ENCODE measurements at places on chromosomes 4 and X.

DNA sequence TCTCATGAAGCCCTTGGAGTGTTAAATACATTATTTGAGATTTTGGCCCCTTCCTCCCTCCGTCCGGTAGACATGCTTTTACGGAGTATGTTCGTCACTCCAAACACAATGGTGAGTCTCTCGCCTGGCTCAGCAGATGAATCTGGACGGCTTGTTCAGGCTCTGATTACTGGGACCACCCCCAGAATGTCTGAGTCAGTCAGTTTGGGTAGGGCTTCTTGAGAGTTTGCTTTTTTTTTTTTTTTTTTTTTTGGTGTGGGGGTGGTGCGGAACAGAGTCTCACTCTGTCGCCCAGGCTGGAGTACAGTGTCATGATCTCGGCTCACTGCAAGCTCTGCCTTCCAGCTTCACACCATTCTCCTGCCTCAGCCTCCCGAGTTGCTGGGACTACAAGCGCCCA, 62.4 kb upstream of the MSANTD1 start:
- H3K27me3 ChIP-seq, result no peaks in the 10 kb centered on the region
- H3K4me1 ChIP-seq, result no peaks in the 10 kb centered on the region
- DNase-seq, result no peak
- H3K4me3 ChIP-seq, result no peak overlapping the region

DNA sequence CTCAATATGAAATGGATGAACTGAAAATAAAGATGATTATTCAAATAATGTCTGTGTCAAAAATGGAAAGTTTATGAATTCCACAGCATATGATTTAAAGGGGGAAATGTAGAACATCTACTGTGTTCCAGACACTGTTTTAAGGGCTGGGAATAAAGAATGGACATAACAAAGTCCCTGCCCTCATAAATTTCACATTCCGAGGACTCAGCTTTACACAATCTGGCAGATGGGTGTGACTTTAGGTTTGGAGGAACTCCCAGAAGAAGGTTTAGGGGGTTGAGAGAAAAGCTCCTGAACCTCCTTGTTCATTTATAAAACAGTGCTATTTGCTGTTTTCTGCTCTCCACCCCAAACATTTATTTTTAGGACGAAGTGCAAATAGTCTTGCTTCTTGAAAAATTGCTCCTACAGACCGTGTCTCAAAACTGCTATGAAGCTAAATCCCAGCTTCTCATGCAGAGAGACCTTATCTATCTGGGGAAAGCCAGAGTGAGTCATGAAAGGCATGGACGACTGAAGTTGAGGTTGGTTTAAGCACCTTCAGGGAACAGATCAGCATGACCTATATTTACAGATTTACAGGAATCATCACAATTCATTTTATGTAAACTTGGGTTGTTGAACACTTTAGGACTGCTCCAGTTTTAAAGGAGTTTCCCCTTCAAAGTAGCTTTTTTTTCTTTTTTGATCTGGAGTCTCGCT, 184.3 kb downstream of the HS6ST2 start:
- H3K4me1 ChIP-seq, result no peaks in the 10 kb centered on the region
- no peak overlapping the region for H3K4me3 ChIP-seq
- no peaks in the 10 kb centered on the region for H3K36me3 ChIP-seq
- DNase-seq, result no peak

GRCh38 chr4:157079441-157079840, 3.5 kb downstream of the GLRB start:
- H3K4me3 ChIP-seq, result no peak overlapping the region
- H3K27ac ChIP-seq, result no peak overlapping the region
- no peaks in the 10 kb centered on the region for H3K36me3 ChIP-seq
- DNase-seq, result no peak

DNA sequence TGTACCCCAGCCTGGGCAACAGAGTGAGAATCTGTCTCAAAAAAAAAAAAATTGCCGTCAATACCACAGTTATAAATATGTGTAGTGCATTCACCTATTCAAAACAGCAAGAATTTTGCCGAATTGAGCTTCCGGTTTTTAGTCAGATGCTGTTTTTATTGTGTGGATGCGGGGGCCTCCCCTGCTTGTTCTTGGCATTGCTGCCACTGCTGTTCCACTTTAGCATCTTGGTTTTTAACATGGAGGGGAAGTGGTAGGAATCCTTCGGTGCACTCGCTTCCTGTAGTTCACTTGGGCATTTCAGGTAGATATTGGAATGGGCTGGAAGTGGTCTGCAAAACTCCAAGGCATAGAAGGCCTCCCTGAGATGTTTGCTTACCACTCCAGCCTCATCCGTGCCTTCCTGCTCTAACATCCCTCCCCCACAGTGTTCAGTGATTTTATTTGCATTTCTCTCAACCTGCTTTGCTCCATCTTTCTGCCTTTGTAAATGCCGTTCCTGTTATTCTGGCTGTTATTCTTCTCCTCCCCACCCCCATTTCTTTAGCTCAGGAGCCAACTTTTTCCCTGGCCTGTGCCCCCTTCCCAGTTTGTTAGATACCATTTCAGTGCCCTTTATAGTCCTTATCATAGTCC, 25.5 kb downstream of the MOB1B start:
- DNase-seq, result no peak
- no peak overlapping the region for H3K4me3 ChIP-seq
- H3K36me3 ChIP-seq, result no peaks in the 10 kb centered on the region

DNA sequence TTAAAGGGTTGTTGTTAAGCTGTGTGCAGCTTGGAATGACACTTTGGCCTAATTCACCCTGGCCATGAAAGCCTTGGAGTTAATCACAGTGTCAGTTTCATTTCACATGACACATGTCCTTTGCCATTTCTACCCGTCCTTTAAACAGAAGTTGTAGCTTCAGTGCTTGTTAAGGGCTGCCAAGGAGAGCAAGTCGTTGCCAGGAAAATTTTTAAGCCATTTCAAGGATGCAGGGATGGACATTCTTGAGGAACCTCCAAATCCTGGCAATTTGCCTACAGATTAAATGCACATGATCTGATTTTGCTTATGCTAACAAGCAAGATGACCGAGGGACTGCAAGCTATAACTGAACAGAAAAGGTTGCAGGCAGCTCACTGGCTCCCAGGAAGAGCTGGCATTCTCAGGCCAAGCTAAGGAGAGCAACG, 40.5 kb downstream of the SETD7 start:
- H3K4me1 ChIP-seq, result no peaks in the 10 kb centered on the region
- no peak overlapping the region for H3K27ac ChIP-seq
- H3K27me3 ChIP-seq, result no peaks in the 10 kb centered on the region
- H3K4me3 ChIP-seq, result no peak overlapping the region
- DNase-seq, result no peak
- no peaks in the 10 kb centered on the region for H3K36me3 ChIP-seq

DNA sequence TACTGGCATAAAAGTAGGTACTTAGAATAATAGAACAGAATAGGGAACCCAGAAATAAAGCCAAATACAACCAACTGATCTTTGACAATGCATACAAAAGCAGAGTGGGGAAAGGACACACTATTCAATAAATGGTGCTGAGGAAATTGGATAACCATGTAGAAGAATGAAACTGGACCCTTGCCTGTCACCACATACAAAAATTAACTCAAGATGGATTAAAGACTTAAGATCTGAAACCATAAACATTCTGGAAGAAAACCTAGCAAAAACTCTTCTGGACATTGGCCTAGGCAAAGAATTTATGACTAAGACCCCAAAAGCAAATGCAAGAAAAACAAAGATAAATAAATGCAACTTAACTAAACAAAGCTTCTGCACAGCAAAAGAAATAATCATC, 45.6 kb downstream of the ARFIP1 start:
- H3K4me3 ChIP-seq, result no peak overlapping the region
- no peak for DNase-seq
- H3K4me1 ChIP-seq, result no peaks in the 10 kb centered on the region
- no peak overlapping the region for H3K27ac ChIP-seq
- H3K36me3 ChIP-seq, result no peaks in the 10 kb centered on the region
- no peaks in the 10 kb centered on the region for H3K27me3 ChIP-seq

- no peak overlapping the region for H3K4me3 ChIP-seq
- H3K4me1 ChIP-seq, result no peaks in the 10 kb centered on the region
- H3K27me3 ChIP-seq, result no peaks in the 10 kb centered on the region
- no peak for DNase-seq
- H3K36me3 ChIP-seq, result no peaks in the 10 kb centered on the region
These were observed 759.0 kb upstream of the EPHA5 start for GRCh38 chr4:66429276-66429675.

DNA sequence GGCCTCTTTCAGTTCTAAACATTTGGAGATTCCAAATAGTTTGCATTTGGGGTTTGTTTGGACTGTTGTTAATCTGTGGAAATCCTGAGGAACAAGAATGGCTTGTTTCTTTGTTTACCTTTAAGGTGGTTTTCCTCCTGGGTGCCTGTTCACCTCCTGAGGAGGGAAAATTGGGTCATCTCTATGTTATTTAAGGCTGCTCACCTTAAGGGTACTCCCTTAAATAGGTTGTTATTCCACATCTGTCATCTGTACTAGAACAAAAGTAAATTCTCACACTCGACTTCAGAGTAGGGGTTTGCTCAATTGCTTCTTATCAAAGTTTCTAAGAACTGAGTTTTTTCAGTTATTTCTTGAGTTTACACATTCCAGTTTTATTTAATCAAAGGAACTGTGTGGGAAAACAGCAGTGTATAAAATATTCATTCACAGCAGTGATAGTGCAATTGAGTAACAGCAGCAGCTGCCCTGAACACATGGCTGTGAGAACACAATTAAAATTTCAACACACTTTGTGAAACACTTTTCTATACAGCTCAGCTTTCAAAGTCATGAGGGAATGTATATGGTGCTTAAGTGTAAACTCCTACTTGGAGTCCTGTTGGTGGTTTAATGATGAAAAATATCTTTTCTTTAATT, 238.5 kb upstream of the PGRMC2 start:
- H3K4me3 ChIP-seq, result no peak overlapping the region
- no peaks in the 10 kb centered on the region for H3K4me1 ChIP-seq
- no peak overlapping the region for H3K27ac ChIP-seq

- no peaks in the 10 kb centered on the region for H3K27me3 ChIP-seq
- DNase-seq, result no peak
- no peak overlapping the region for H3K4me3 ChIP-seq
- H3K36me3 ChIP-seq, result peaks cover 18% of the 10 kb centered on the region
These were observed 9.9 kb downstream of the BCAP31 start for GRCh38 chrX:153714256-153714655.

DNA sequence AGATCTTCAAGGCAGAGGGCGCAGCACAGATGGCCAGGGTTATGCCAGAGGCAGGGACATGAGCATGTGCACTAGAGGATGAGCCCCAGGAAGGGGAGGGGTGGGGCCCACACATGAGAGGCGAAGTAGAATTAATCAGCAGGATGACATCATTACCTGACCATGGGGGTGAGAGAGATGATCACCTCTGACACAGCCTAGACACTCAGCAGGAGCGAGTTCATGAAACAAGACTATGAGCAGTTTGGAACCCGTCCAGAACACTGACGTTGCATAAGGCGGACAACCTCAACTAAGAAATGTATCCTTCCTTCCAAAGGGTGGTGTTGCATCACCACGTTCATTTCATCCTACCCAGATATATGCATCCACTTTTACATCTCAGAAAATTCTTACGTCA, 446.7 kb upstream of the TENM3 start:
- no peak overlapping the region for H3K4me3 ChIP-seq
- no peaks in the 10 kb centered on the region for H3K36me3 ChIP-seq
- no peak overlapping the region for H3K27ac ChIP-seq
- no peak for DNase-seq
- H3K27me3 ChIP-seq, result no peaks in the 10 kb centered on the region

GRCh38 chrX:3550160-3550751, 163.2 kb downstream of the PRKX start:
- no peaks in the 10 kb centered on the region for H3K36me3 ChIP-seq
- H3K4me1 ChIP-seq, result no peaks in the 10 kb centered on the region
- no peaks in the 10 kb centered on the region for H3K27me3 ChIP-seq

- no peak for DNase-seq
- peaks cover 24% of the 10 kb centered on the region for H3K4me1 ChIP-seq
- H3K36me3 ChIP-seq, result no peaks in the 10 kb centered on the region
- no peaks in the 10 kb centered on the region for H3K27me3 ChIP-seq
- H3K27ac ChIP-seq, result no peak overlapping the region
These were observed 13.3 kb downstream of the RAB9A start for GRCh38 chrX:13702111-13702789.

GRCh38 chr4:1871471-1872021, 353 bp downstream of the NSD2 start:
- H3K4me1 ChIP-seq, result peaks cover 17% of the 10 kb centered on the region
- H3K36me3 ChIP-seq, result no peaks in the 10 kb centered on the region
- H3K4me3 ChIP-seq, result no peak overlapping the region
- peak overlapping the region; percentile 69 for H3K27ac ChIP-seq

- no peak overlapping the region for H3K4me3 ChIP-seq
- no peaks in the 10 kb centered on the region for H3K36me3 ChIP-seq
- no peak for DNase-seq
These were observed 529.1 kb downstream of the PPARGC1A start for GRCh38 chr4:23360718-23361117.

DNA sequence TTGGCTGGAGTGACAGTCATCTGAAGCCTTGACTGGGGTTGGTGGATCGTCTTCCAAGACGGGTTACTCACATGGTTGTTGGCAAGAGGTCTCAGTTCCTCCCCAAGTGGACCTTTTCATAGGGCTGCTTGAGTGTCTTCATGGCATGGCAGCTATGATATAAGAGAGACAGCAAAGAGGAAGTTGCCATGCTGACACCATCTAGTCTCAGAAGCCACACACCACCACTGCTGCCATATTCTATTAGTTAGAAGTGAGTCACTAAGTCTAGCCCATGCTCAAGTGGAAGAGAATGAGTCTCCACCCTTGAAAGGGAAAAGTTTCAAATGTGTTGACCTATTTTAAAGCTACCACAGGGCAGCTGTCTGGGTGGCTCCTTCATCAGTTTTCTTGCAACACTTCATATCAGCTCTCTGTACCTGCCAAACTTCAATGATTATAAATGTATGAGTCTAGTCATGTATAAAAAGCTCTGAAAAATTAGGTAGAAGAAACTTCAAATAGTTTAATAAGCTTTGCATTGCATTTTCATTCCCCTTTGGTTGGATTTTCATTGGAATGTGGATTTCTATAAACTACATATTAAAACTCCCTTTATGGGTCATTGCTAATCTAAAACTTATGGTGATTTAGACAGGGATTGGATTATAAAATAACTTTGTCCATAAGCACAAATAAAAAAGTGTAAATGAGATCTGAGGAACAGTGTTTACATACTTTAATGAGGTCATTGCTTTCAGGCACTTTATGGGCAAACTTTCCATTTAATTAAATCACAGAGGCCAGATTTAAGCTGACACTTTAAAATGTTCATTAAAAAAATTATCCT, 68.0 kb upstream of the ATXN3L start:
- DNase-seq, result no peak
- no peaks in the 10 kb centered on the region for H3K4me1 ChIP-seq
- H3K4me3 ChIP-seq, result no peak overlapping the region
- no peaks in the 10 kb centered on the region for H3K36me3 ChIP-seq
- H3K27ac ChIP-seq, result no peak overlapping the region

DNA sequence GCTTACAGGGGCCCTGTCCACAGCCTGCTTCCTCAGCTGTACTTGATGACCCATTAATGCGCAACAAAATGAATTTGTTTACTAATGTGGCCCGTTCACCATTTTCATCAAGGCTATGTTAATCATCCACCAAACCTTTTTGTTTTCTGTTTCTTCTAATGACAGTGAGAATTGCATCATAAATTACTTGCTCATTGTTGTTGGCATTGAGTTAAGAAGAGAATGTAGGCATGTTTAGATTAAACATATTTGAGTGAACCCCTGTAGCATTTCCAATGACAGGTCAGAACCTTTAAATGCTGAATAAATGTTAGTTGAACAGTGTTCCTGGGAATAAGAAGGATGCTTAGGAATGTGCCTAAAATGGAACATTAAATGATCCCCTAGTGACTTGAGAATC, 183.4 kb downstream of the SPRY1 start:
- DNase-seq, result no peak
- H3K27ac ChIP-seq, result no peak overlapping the region
- no peaks in the 10 kb centered on the region for H3K4me1 ChIP-seq

Measured in CD8-positive, alpha-beta memory T cell (primary cell).